ENCODE measurements at places on chromosomes 7 and 10.

- DNase-seq, result peak; percentile 85
Measured at GRCh38 chr7:130966246-130967009, 232.4 kb upstream of the KLF14 start.

- no peak for DNase-seq
Measured at GRCh38 chr7:146150153-146150552, 33.6 kb downstream of the CNTNAP2 start.

- no peak for DNase-seq
Measured at GRCh38 chr7:149732611-149733010, 40.8 kb downstream of the ZNF467 start.

GRCh38 chr7:33399528-33400213, 270.3 kb downstream of the BBS9 start:
- DNase-seq, result no peak

DNA sequence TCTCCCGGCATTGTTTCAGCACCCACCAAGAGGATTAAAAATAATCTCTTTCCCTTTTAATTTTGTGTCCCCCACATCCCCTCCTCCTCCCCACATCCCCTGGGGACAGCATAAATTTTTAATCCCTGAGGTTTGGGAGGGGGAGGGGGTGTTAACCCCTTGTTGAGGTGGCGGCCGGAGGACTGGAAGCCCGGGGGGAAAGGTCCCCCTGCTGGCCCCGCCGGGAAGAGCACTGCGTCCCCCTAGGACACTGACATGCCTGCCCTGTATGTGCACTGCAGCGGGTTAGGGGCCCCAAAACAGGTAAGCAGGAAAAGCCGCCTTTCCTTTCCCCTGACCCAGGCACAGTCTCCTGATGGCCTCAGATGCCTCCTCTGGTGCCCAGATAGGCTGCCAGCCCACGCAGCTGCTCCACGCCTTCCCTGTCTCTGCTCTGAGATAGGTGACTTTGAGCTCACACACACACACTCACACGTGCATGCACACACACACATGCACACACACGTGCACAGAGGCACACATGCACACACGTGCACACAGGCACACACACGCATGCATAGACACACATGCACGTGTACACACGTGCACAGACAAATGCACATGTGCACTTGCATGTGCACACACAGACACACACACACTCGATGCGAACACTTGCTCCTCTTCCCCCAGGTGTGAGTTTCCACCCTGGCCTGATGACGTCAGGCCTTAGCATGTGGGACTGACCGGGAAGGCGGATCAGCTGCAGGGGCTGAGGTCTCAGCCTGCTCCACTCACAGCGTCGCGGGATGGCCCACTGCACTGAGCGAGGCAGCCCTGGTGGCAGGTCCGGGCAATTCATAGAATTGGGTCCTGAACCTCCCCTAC, 12.3 kb downstream of the CNPY1 start:
- no peak for DNase-seq

- no peak for DNase-seq
Measured at GRCh38 chr10:9060314-9060713, 1005.8 kb downstream of the GATA3 start.

- DNase-seq, result no peak
Measured at GRCh38 chr7:22200238-22200637, 156.7 kb downstream of the RAPGEF5 start.

DNA sequence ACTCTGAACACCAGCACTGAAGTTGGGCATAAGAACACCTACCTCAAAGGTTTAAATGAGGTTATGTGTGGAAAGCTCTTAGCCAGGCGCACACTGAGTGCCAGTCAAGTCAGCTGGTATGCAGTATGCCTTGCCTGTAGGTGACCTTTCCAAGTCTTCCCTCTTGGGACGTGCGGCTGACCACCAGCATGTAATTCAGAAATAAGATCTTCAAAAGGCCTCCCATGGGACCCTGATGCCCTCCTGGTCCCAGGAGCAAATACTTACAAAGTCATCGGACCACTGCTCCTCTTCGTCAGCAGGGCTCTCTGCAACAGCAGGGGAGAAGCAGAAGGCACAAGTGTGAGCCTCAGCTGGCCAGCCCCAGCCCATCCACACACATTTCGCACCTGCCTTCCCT, 40.8 kb downstream of the BLNK start:
- DNase-seq, result no peak

DNA sequence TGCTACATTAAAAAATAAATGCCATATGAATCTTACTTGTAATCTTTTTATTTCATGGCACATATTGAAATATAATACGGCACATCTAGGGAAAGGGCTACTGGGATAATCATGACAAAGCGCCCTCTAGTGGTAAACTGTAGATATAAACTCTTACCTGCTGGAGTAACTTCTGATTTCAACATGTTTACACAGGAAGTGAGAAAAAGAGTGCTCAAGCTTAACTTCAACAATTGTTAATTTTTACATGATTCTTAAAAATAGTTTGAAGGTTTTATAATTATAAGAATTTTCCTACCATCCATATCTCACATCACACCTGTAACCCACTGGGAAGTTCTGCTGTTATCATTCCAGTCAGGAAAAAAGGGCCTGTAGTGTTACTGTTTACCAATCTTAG, 2.0 kb upstream of the HEPACAM2 start:
- DNase-seq, result peak; percentile 61
